Peyer's patch (tissue), 4 donors: ENCODE measurements at places on chromosomes 16 and 17.
A peak's percentile ranks its signal among the peaks of the same experiment; 100 is the strongest.

- H3K36me3 ChIP-seq: peaks cover 5% of the 10 kb centered on the region
- no peak overlapping the region for H3K27ac ChIP-seq
- no peaks in the 10 kb centered on the region for H3K27me3 ChIP-seq
- DNase-seq: peak; percentile 28
- H3K4me3 ChIP-seq: no peak overlapping the region
These were observed 4.3 kb downstream of the KATNB1 start for GRCh38 chr16:57739756-57740422.

GRCh38 chr17:290121-290521, 62.5 kb downstream of the RPH3AL start:
- no peak overlapping the region for H3K27ac ChIP-seq
- H3K4me3 ChIP-seq: no peak overlapping the region
- peaks cover 2% of the 10 kb centered on the region for H3K36me3 ChIP-seq
- no peaks in the 10 kb centered on the region for H3K4me1 ChIP-seq
- no peaks in the 10 kb centered on the region for H3K27me3 ChIP-seq

GRCh38 chr17:67831268-67831667, 6.0 kb downstream of the BPTF start:
- no peaks in the 10 kb centered on the region for H3K4me1 ChIP-seq
- no peak overlapping the region for H3K4me3 ChIP-seq
- no peaks in the 10 kb centered on the region for H3K36me3 ChIP-seq
- H3K27me3 ChIP-seq: no peaks in the 10 kb centered on the region
- DNase-seq: no peak

DNA sequence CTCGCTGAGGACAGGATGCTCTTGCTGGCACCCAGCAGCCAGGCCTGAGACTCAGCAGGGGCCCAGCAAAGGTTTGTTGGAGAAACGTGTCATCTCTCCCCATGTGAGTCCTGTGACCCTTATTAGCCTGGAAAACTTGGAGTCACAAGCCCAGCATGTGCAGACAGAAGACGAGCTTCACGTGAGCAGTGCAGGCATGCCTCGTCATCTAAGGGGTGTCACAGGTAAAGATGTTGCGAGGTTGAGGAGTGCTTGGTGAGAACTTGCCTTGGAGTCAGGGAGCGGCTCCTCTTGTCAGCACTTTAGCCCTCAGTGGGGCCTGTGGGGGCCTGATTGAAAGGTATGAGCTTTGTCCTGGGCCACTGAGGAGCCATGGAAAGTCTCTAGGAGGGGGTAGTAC, 2.1 kb upstream of the CTRL start:
- H3K36me3 ChIP-seq: peaks cover 55% of the 10 kb centered on the region
- H3K4me3 ChIP-seq: no peak overlapping the region
- peaks cover 11% of the 10 kb centered on the region for H3K4me1 ChIP-seq
- H3K27me3 ChIP-seq: no peaks in the 10 kb centered on the region

GRCh38 chr16:83206426-83206825, 579.7 kb downstream of the CDH13 start:
- no peaks in the 10 kb centered on the region for H3K4me1 ChIP-seq
- no peak overlapping the region for H3K27ac ChIP-seq
- no peaks in the 10 kb centered on the region for H3K36me3 ChIP-seq
- H3K4me3 ChIP-seq: no peak overlapping the region
- no peak for DNase-seq
- no peaks in the 10 kb centered on the region for H3K27me3 ChIP-seq

DNA sequence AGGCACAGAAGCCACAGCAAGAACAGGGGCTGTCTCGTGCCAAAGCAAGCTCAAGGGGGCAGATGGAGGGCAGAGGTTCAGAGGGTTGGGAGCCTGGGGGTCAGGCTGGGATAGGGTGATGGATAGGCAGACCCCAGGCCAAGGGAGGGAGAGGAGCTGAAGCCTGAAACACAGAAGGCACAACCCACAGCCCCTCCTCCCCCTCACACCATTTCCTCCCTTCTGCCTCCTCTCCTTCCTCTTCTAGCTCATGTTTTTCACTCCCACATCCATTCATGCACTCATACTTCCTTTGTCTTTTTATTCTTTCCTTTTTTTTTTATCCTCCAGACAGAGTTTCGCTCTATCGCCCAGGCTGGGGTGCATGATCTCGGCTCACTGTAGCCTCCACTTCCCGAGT, 61.1 kb downstream of the SOCS1 start:
- H3K36me3 ChIP-seq: no peaks in the 10 kb centered on the region
- H3K27ac ChIP-seq: no peak overlapping the region
- H3K4me3 ChIP-seq: no peak overlapping the region
- no peak for DNase-seq
- no peaks in the 10 kb centered on the region for H3K4me1 ChIP-seq

DNA sequence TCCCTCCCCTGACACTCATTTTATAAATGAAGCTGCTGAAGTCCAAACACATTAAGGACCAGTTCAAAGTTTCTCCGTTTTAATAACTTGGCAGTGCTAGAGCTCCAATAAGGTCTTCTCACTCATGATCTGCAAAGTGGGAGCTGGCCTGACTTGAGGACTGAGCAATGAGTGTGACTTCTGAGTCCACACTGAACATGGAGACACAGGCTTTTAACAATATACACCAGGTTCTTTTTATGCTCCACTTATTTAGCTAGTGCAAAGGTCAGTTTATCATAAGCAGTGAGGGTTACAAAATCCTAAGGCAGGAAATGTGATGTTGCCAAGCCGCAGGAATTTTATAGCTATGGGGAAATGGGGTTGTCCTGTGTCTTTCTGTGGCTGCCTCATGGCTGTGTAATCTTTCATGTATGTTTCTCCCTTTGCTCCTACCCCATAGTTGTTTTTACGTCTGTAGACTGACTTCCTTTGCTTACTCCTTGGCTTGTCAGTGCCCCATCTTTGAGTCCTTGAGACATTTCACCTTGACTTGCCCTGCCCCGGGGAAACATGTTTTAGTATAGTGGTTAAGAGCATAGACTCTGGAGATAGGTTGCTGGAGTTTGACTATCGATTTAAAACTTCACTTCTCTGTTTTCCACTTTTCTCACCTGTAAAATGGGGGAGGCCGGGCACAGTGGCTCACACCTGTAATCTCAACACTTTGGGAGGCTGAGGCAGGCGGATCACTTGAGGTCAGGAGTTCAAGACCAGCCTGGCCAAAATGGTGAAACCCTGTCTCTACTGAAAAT, 12.2 kb upstream of the MMD start:
- peak overlapping the region; percentile 70 for H3K27ac ChIP-seq
- H3K27me3 ChIP-seq: no peaks in the 10 kb centered on the region
- no peaks in the 10 kb centered on the region for H3K36me3 ChIP-seq
- no peak overlapping the region for H3K4me3 ChIP-seq
- peaks cover 18% of the 10 kb centered on the region for H3K4me1 ChIP-seq

DNA sequence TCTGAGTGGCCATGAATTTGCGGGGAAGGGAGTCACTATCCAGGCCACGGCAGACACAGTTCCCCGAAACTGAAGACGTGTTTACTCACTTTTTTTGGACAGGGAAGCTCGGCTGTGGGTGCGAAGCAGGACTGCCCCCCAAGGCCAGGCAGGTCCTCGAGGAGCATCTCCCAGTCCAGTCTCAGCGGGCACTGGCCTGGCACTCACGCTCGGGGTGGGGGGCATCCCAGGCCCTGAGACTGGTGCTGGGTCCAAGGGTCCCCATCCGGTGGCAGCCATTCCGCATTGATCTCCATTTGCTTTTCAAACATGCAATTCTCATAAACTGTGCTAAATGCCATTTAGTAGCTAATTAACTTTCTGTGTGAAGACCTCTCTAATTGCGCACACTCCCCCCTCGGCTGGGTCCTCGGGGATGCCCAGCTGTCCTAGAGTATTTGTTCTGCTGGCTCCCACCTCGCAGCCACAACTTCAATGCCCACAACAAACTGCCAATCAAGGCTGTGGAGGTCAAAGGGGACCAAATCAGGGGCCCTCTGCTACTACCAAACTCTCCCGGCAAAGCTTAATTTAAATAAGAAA, 50.2 kb downstream of the TBC1D16 start:
- DNase-seq: peak; percentile 27
- peaks cover 7% of the 10 kb centered on the region for H3K4me1 ChIP-seq
- no peaks in the 10 kb centered on the region for H3K36me3 ChIP-seq
- H3K4me3 ChIP-seq: no peak overlapping the region
- no peak overlapping the region for H3K27ac ChIP-seq

DNA sequence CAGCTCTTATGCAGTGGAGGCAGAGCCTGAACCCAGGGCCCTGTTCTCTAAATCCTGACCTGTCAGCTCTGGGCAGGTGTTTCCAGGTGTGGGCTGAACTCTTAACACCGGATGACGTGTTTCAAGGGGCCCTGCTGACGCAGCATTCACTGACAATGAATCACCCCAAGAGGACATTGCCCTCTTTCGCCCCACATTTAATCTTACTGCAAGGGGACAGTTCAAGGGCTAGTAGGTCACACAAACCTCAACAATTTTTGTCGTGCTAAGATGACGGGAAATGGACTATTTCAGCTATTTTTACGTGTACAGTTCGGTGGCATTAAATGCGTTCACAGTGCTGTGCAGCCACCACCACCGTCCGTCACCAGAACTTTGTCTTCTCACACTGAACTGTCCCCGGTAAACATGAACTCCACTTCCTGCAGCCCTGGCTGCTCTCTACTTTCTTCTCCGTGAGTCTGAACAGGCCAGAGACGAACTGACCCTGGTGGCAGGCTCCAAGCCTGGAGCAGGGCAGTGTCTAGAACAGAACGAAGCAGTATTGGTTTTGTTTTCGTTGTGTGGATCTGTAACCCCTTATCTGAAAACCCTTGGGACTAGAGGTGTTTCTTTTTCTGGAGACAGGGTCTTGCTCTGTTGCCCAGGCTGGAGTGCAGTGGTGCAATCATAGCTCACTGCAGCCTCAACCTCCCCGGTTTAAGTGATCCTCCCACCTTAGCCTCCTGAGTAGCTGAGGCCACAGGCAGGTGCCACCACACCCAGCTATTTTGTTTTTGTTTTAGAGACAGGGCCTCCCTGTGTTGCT, 88.4 kb upstream of the CIBAR2 start:
- no peaks in the 10 kb centered on the region for H3K4me1 ChIP-seq
- H3K27ac ChIP-seq: peak overlapping the region; percentile 1
- H3K4me3 ChIP-seq: no peak overlapping the region
- H3K36me3 ChIP-seq: no peaks in the 10 kb centered on the region
- no peaks in the 10 kb centered on the region for H3K27me3 ChIP-seq
- DNase-seq: peak; percentile 64

GRCh38 chr17:28917465-28917864, 14.6 kb upstream of the DHRS13 start:
- no peak overlapping the region for H3K27ac ChIP-seq
- H3K27me3 ChIP-seq: no peaks in the 10 kb centered on the region
- DNase-seq: no peak

DNA sequence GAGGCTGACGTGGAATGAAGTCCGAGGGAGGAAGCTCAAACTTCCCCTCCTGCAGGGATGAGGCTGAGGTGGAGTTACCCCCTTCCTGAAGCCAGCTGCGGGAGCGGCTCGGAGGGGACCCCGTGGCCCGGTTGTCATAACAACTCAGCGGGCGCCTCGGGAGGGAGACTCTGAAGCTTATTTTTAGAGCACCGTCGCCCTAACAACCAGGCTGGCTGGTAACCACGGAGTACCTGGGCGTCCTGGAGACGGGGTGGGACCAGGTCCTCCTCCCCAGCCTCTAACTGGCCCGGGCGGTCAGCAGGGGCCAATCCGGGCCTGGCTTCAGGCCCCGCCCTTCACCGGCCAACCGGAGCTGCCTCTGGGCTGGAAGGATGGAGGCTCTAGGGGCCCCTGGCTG, 27.7 kb downstream of the NECAB2 start:
- DNase-seq: no peak
- no peaks in the 10 kb centered on the region for H3K36me3 ChIP-seq
- H3K4me1 ChIP-seq: no peaks in the 10 kb centered on the region
- no peak overlapping the region for H3K27ac ChIP-seq

GRCh38 chr16:81094771-81095251, 1.4 kb downstream of the GCSH start:
- no peak for DNase-seq
- no peaks in the 10 kb centered on the region for H3K4me1 ChIP-seq
- H3K36me3 ChIP-seq: no peaks in the 10 kb centered on the region
- H3K27me3 ChIP-seq: no peaks in the 10 kb centered on the region
- no peak overlapping the region for H3K4me3 ChIP-seq

DNA sequence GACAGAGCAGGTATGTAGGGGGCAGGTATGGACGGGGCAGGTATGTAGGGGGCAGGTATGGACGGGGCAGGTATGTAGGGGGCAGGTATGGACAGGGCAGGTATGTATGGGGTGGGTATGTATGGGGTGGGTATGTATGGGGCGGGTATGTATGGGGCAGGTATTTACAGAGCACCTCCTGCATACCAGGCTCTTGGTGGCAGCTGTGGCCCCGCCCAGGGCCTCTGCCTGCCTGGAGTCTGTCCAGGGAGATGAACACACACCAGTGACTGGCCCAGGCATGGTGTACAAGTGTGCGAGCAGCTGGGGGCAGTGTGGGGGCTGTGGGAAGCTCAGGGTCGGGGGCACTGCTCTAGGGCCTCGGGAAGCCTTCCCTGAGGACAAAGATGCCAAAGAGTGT, 4.4 kb downstream of the RPL3L start:
- H3K36me3 ChIP-seq: no peaks in the 10 kb centered on the region
- H3K27me3 ChIP-seq: no peaks in the 10 kb centered on the region
- DNase-seq: no peak
- no peak overlapping the region for H3K4me3 ChIP-seq
- no peak overlapping the region for H3K27ac ChIP-seq

DNA sequence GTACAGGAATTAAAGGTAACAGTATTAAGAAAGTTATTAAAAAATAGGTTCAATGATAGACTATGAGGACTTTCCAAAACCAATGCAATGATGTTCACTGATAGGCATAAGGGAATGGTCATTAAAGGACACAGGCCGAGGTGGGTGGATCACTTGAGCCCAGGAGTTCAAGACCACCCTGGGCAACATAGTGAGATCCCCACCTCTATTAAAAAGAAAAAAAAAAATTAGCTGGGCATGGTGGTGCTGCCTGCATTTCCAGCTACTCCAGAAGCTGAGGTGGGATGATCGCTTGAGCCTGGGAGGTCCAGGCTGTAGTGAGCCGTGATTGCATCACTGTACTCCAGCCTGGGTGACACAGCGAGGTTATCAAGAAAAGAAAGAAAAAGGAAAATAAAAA, 5.9 kb downstream of the TOP2A start:
- no peak for DNase-seq
- peaks cover 5% of the 10 kb centered on the region for H3K4me1 ChIP-seq
- no peak overlapping the region for H3K27ac ChIP-seq
- H3K4me3 ChIP-seq: no peak overlapping the region
- H3K27me3 ChIP-seq: no peaks in the 10 kb centered on the region

DNA sequence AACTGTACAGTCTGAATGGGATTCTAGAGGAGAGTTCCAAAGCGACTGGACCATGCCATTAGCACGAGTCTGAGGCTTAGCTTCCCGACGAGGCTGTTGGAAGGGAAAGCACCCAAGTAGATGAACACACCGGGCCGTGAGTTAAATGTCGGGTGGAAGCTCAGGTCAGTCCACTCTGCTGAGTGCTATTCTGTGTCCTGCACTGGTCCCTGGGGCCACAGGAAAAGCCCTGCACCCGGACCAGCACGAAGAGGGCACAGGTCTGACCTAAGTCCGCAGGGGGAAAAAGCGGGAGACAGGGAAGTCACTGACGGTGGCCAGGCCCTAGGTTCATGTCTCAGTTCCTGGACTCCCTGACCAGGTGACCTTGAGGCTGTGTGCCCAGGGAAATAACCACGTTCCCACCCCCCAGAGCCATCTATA, 44.1 kb upstream of the RBFOX3 start:
- no peaks in the 10 kb centered on the region for H3K27me3 ChIP-seq
- no peak overlapping the region for H3K4me3 ChIP-seq
- H3K36me3 ChIP-seq: no peaks in the 10 kb centered on the region
- no peaks in the 10 kb centered on the region for H3K4me1 ChIP-seq
- no peak for DNase-seq

- H3K36me3 ChIP-seq: no peaks in the 10 kb centered on the region
- no peak for DNase-seq
- H3K4me1 ChIP-seq: peaks cover 4% of the 10 kb centered on the region
- H3K4me3 ChIP-seq: peak overlapping the region; percentile 64
- no peaks in the 10 kb centered on the region for H3K27me3 ChIP-seq
- H3K27ac ChIP-seq: peak overlapping the region; percentile 100
These were observed 1.6 kb downstream of the CTCF start for GRCh38 chr16:67563708-67564468.
